ENCODE measurements at places on chromosomes 6 and 20.

GRCh38 chr20:13793001-13793400, 8.2 kb downstream of the NDUFAF5 start:
- no peak for DNase-seq

GRCh38 chr6:137146206-137146605, 27.2 kb downstream of the IL22RA2 start:
- no peak for DNase-seq

GRCh38 chr6:146583966-146584365, 14.8 kb upstream of the ADGB start:
- DNase-seq: no peak

DNA sequence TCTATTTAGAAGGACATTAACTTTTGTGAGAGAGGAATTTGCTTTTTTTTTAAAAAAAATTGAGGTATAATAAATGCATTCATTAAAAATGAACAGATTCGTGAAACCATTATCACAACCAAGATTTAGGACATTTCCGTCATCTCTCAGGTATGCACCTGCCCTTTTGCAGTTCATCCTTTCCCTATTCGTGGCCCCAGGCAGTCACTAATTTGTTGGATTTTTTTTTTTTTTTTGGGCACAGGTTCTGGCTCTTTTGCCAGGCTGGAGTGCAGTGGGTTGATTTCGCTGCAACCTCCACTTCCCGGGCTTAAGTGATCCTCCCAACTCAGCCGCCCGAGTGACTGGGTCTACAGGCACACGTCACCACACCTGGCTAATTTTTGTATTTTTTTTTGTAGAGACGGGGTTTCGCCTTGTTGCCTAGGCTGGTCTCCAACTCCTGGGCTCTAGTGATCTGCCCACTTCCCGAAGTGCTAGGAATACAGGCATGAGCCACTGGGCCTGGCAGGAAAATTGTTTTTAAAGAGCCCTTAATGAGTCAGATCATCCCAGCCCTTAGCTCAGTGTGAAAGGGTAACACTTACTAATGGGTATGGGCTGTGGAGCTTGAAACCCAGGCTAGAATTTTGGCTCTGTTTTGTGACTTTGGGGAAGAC, 9.2 kb downstream of the PHF3 start:
- DNase-seq: no peak

Measured in HAP-1 (cell line).